ENCODE measurements at places on chromosomes 13 and 19.

DNA sequence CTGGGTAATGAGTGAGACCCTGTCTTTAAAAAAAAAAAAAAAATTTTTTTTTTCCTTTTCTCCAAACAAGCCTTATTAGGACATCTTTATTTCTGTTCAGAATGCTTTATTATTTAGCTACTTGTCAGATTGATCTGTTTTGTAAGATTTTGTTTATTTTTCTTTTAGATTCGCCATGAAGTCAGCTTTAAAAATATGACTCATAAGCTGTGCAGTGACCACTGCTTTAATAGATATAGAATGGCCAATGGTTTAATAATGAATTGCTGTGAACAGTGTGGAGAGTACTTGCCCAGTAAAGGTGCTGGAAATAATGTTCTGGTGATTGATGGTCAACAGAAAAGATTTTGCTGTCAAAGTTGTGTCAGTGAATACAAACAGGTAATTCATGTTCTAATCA lies 47.7 kb downstream of the ZMYM2 start:
- no peak for DNase-seq

- DNase-seq = no peak
Observed at GRCh38 chr19:34165295-34165738, 7.0 kb upstream of the LSM14A start.

DNA sequence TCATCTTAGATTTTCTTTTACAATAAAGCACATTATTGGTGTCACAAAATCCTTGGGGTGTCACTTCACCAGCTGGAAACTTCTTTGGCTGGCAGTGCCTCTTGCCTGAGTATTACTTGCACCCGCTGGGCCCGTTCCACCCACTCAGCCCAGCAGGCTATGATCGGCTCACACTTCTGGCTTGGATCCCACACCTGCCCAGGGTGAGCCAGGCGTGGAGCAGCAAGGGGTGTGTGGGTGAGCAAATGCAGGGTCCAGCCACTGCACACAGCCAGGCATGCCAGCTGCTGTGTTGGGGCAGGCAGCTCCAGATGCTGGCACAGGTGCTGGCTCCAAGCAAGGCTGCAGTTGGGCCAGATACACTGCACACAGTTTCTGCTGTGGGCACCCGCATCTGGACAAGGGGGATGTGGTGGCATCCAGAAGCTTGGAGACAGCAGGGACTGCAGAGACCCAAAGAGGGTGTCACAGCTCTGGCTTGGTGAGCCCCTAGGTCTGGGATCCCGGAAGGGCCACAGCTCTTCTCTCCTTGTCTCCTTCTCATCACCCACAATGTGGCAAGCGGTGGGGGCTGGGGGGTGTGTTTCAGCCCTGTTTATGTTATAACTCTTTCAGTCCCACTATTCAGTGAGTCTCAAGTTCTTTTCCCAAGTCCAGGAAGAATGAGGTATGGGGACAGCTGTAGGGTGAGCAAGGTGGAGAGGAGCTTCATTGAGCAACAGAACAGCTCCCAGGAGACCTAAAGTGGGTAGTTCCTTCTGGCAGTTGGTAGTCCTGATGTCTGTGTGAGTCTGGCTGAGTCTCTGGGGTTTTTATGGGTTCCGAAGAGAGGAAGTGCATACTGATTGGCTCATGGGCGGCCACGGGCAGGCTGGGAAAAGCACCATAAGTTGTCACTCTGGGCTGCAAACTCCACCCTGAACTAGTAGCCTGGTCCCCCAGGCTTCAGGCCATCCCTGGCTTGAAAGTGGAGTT lies 25.3 kb upstream of the TBC1D4 start:
- no peak for DNase-seq

- no peak for DNase-seq
Observed at GRCh38 chr19:11499220-11499726, 6.4 kb downstream of the ZNF653 start.

DNA sequence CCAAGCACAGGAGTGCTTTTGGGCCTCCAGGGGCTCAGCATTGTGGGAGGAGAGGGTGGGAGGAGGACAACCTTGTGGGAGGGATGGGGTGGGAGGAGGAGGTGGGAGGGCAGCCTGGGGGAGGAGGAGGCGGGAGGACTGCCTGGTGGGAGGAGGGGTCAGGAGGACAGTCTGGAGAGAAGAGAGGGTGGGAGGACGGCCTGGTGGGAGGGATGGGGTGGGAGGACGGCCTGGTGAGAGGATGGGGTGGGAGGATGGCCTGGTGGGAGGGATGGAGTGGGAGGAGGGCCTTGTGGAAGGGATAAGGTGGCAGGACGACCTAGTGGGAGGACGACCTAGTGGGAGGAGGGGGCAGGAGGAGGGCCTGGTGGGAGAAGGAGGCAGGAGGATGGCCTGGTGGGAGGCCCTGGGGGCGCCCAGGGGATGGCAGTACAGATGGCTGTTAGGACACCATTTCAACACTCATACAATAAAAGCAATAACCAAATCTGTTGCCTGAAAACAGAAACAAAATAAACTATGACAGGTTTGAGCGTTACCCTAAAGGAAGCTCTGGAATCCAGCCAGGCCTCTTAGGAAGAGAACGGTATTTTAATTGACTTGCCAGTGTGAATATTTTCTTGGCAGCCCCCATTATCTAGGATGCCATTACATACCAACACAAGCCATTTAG lies 63.7 kb downstream of the CRYL1 start:
- DNase-seq = no peak

Measured in memory B cell (primary cell).